Heart left ventricle (tissue), 16 donors: ENCODE measurements at places on chromosomes 4 and X.

- DNase-seq, result no peak
- H3K27me3 ChIP-seq, result no peaks in the 10 kb centered on the region
- no peak overlapping the region for H3K27ac ChIP-seq
- H3K4me3 ChIP-seq, result no peak overlapping the region
Observed at GRCh38 chrX:21014326-21014725, 359.9 kb upstream of the CNKSR2 start.

GRCh38 chrX:32116047-32116446 lies 1044.2 kb upstream of the FTHL17 start:
- H3K4me3 ChIP-seq, result no peak overlapping the region
- DNase-seq, result no peak
- H3K36me3 ChIP-seq, result no peaks in the 10 kb centered on the region
- no peaks in the 10 kb centered on the region for H3K27me3 ChIP-seq
- no peaks in the 10 kb centered on the region for H3K4me1 ChIP-seq

DNA sequence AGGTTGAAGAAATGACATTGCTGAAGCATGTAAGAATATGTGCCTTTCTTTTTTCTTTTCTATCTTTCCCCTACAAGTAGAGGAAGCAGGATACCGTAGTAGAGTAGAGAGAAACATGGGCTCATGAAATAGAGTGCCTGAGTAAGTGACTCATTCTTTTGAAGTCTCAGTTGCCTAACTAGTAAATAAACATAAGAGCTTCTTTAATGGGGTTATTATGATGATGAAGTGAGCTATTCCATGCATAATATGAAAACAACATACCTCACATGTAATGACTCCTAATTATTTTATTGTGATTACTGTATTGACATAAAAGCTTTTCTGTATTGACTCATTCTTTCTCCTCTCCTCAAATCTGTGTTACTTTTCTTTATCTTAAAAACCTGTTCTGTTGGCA lies 1538.2 kb downstream of the TECRL start:
- H3K4me1 ChIP-seq, result no peaks in the 10 kb centered on the region
- no peaks in the 10 kb centered on the region for H3K36me3 ChIP-seq
- no peaks in the 10 kb centered on the region for H3K27me3 ChIP-seq
- H3K4me3 ChIP-seq, result no peak overlapping the region

- H3K27me3 ChIP-seq, result no peaks in the 10 kb centered on the region
- H3K36me3 ChIP-seq, result no peaks in the 10 kb centered on the region
- H3K4me1 ChIP-seq, result no peaks in the 10 kb centered on the region
- H3K27ac ChIP-seq, result no peak overlapping the region
- no peak for DNase-seq
Observed at GRCh38 chrX:115226929-115227328, 7.0 kb downstream of the LRCH2 start.

DNA sequence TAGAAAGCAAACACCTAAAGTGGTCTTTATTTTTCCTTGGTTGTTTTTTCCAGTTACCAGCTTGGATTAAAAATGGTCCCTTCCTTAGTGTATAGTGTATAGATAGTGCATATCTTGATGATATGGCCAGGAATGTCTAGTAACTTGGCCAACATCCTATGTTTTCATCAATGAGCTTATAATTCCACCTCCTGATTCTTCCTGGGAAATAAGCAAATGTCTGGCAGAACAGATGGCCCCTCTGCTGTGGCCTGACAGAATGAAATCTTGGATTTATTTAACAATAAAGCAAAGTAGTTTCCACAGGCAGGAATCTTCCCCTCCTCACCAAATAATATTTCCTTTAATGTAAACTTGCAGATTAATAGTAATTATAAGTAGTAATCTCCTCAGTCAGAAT lies 6.1 kb downstream of the SCARB2 start:
- peaks cover 88% of the 10 kb centered on the region for H3K4me1 ChIP-seq
- no peak for DNase-seq
- H3K27me3 ChIP-seq, result no peaks in the 10 kb centered on the region
- H3K36me3 ChIP-seq, result no peaks in the 10 kb centered on the region
- H3K4me3 ChIP-seq, result peak overlapping the region; percentile 45
- peak overlapping the region; percentile 96 for H3K27ac ChIP-seq

- peak; percentile 21 for DNase-seq
- H3K27ac ChIP-seq, result peak overlapping the region; percentile 41
- peaks cover 55% of the 10 kb centered on the region for H3K4me1 ChIP-seq
Observed at GRCh38 chr4:113181289-113182007, 132.0 kb downstream of the ANK2 start.

GRCh38 chrX:71067712-71068043 lies 456 bp downstream of the SNX12 start:
- no peaks in the 10 kb centered on the region for H3K4me1 ChIP-seq
- peak overlapping the region; percentile 56 for H3K4me3 ChIP-seq
- peaks cover 4% of the 10 kb centered on the region for H3K36me3 ChIP-seq
- no peak for DNase-seq

DNA sequence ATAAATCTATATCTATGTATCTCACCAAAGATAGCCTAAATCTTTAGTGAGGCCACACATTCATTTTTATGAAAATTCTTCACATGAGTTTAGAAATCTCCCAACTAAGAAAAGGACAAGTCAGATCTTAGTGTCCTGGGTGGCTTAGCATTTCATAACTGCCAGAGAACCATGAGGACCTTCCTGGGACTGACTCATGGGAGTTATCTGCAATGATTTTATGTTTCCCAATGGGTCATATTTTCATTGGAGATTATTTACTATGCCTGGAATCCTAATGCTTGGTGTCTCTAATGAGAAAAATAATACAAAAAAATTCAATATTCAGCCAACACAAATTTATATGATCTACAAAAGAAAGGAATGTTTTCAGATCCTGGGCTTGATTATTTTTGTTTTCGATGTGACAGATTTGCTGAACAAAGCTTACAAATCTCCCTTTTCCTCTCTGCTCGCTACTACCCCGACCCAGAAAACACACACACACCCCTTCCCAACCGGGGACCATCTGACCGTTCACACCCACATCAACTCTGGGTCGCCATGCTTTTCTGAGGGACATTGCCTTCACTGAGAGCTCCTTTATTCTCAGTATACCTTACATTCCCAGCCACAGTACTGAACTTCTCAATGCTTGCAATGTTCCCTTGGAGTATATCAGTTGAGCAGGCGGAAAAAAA lies 40.1 kb downstream of the SORBS2 start:
- no peak for DNase-seq
- H3K27me3 ChIP-seq, result no peaks in the 10 kb centered on the region
- peak overlapping the region; percentile 56 for H3K4me3 ChIP-seq
- peaks cover 36% of the 10 kb centered on the region for H3K4me1 ChIP-seq

DNA sequence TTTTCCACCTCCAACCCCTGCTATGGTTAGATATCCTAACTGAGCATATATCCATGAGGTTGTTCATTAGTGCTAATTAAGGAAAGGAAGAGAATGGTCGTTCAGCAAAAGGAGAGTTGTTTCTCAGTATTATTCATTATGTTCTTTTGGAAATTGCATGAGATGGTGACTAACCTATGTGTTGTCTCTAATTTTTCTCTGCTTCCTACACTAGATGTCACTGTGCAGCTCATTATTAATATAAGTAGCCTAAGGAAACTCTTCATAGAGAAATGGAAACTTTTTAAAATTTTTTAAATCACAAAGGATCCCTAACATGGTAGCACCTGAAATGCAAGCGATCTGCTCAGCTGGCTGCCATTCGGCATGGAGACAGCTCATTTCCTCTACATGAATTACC lies 67.7 kb upstream of the FAM9A start:
- no peaks in the 10 kb centered on the region for H3K36me3 ChIP-seq
- H3K4me1 ChIP-seq, result no peaks in the 10 kb centered on the region
- peaks cover 13% of the 10 kb centered on the region for H3K27me3 ChIP-seq

GRCh38 chrX:148624951-148625474 lies 124.6 kb downstream of the AFF2 start:
- no peak overlapping the region for H3K27ac ChIP-seq
- no peaks in the 10 kb centered on the region for H3K36me3 ChIP-seq
- no peaks in the 10 kb centered on the region for H3K4me1 ChIP-seq
- DNase-seq, result no peak
- H3K4me3 ChIP-seq, result no peak overlapping the region
- H3K27me3 ChIP-seq, result no peaks in the 10 kb centered on the region

- no peaks in the 10 kb centered on the region for H3K4me1 ChIP-seq
- H3K4me3 ChIP-seq, result no peak overlapping the region
- H3K36me3 ChIP-seq, result peaks cover 27% of the 10 kb centered on the region
- no peaks in the 10 kb centered on the region for H3K27me3 ChIP-seq
Observed at GRCh38 chrX:9708923-9709553, 56.6 kb downstream of the GPR143 start.

- no peaks in the 10 kb centered on the region for H3K36me3 ChIP-seq
- DNase-seq, result peak; percentile 18
Observed at GRCh38 chr4:40046311-40046980, 10.2 kb upstream of the N4BP2 start.

DNA sequence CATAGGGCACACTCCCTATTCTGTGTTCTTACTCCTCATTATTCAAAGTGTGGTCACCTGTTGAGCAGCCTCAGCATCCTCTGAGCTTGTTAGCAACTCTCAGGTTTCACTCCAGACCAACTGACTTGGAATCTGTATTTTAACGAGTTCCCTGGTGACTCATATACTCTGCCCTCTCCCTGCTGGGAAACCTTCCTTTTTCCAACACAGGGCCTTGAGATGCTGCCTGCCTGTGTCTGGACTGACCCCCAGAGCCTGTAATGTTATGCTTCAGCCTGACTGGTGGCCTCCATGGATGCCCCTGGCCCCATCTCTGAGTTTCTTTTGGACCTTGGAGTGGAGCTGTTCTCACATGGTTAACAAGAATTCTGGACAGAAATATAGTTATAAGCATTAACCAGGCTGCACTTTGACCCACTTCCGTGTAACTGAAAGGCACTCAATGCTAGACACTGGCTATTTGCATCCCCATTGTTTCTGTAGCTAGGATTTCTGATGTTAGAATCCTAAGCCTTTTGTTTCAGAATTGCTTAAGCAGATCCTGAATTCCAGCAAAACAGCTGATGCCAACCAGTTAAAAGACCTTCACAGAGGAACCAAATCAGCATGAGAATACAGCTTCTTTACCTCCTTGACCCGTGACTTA lies 262.6 kb downstream of the STIM2 start:
- H3K4me3 ChIP-seq, result no peak overlapping the region
- H3K36me3 ChIP-seq, result no peaks in the 10 kb centered on the region
- no peaks in the 10 kb centered on the region for H3K27me3 ChIP-seq
- H3K27ac ChIP-seq, result no peak overlapping the region
- no peaks in the 10 kb centered on the region for H3K4me1 ChIP-seq

DNA sequence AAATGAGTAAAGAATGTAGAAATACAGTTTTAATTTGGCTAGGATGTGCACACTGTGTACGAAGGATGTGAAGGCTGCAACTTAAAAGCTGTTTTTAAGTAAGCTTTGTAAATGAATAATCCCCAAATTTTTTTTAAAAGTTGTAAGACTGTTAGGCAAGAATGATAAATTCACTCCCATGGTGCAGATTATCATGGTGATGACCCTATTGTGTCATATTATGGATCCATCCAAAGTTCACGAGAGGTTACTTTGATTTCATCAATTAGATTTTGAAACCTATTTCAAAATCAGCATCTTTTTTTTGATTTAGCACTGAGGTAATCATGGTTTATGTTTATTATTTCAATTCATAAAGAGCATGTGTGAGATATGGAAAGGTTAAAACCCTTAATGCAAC lies 62.9 kb upstream of the ETNPPL start:
- H3K27ac ChIP-seq, result no peak overlapping the region
- DNase-seq, result no peak
- H3K4me3 ChIP-seq, result no peak overlapping the region
- no peaks in the 10 kb centered on the region for H3K36me3 ChIP-seq

DNA sequence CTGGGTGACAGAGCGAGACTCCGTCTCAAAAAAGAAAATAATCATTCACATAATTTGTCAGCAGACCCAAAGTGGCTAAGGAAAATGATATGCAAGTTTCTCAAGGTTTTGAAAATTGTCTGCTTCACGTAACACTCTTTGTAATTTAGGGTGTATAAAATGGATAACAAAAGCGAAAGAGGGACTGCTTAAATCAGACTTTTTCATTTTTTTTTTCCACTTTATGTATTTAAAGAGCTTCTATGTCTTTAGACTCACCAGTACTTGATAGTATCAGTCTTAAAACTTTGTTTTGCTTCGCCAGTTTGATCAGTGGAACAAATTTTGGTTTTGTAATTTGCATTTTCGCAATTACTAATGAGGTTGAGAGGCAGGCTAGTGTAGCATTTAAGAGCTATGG lies 34.6 kb downstream of the USP9X start:
- peaks cover 22% of the 10 kb centered on the region for H3K4me1 ChIP-seq
- H3K4me3 ChIP-seq, result no peak overlapping the region
- no peaks in the 10 kb centered on the region for H3K27me3 ChIP-seq
- H3K27ac ChIP-seq, result no peak overlapping the region
- H3K36me3 ChIP-seq, result peaks cover 10% of the 10 kb centered on the region
